H1 (cell line): ENCODE measurements at places on chromosomes 5 and 9.

DNA sequence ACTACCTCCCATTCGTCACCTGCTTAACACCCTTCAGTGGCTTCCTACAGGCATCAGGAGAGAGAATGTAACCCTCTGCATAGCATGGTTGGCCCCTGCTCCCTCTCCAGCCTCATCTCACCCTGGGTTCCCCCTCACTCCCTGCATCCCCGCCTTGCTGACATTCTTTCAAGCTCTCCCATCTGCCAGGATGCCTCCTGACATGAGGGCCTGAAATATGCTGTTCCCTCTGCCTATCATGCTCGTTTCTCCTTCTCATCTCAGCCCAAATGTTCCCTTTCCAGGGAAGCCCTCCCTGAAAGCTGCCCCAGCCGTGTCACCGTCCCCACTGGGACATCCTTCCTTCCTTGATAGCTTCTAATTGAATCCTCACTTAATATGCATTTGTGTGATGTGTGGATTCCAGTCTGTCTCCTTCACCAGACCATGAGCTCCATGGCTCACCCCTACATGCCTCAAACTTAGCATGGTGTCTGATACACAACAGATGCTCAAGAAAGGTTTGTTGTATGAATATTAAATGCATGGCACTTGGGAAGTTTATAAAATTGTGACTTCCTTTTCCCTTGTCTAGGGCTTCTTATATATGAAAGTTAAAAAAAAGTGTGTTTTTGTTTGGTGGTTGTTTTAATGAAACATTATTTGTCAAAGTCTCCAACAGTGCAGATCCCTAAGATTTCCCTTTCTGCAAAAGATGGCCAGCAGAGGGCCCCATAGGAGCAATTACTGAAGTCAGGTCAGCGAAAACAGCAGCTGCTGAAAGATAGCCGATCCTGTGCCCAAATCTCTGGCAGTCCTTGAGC, 7.3 kb upstream of the C5orf58 start:
- peak; percentile 84 for DNase-seq

DNA sequence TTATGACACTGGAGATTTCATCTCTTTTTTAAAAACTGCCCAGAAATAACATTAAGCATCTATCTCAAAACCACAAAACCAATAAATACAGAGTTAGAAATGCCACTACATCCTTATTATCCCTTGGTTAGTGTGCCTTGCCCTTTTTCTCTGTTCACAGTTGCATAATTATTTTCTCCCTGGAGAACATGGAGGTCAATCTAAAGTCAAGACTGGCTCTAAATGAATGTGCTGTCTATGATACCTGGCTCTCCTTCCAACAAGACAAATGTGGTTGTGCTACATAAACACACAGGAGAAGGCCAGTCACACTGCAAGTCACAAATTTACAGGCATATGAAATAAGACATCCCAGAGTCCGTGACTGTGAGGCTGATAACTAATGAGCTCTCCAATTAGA, 2.8 kb downstream of the FBN2 start:
- no peak for DNase-seq

DNA sequence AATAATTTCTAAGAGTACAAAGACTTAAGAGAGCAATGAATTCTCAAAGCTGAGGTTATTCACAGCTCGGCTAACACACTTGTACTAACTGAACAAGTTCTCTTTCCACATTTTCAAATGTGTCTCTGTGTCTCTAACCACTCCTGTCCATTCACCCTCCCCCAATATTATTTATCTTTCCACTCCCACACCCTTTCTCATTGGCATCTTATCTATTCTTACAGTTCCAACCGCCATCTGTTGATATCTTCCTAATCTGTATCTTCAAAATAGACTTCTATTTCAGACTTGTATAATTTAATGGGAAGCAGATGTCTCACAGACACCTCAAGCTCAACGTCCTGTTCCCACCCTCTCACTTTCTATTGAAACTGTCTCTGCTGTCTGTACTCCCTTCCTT, 205.9 kb downstream of the ANXA1 start:
- no peak for DNase-seq

GRCh38 chr9:113266174-113266573, 9.2 kb downstream of the CDC26 start:
- DNase-seq: no peak

- no peak for DNase-seq
These were observed 36.2 kb upstream of the SMARCA2 start for GRCh38 chr9:1978941-1979340.

DNA sequence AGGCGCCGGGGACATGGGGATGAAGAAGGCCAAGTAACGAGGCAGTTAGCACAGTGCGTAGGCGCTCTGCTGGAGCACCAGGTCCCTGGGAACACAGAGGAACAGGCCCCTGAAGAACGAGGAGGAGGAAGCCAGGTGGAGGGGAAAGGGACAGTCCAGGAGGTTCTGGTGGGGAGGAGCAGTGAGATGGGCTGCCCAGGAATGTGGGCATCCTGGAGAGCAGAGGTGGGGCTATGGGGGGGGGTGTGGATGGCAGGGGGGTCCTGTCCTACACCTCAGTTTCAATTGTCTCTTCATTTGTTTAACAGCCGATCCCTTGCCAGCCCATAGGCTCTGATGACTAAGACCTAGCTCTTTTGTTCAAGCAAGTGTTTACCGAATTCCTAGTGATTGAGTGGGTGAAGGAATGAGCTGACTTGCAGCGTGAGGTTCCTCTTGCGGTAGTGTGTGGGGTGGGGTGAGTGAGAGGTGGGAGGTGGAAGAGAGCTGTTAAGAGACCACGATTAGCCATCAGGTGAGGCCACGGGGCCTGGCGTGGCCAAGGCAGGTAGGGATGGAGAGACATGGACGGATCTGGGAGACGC, 8.4 kb upstream of the PHYHD1 start:
- peak; percentile 38 for DNase-seq

- no peak for DNase-seq
These were observed 14.6 kb upstream of the RNU6ATAC start for GRCh38 chr9:134178768-134179551.

- DNase-seq: no peak
These were observed 4.7 kb downstream of the GADD45G start for GRCh38 chr9:89609426-89610006.

GRCh38 chr5:71586052-71586940, 844 bp upstream of the MCCC2 start:
- peak; percentile 7 for DNase-seq

GRCh38 chr9:75085640-75086039, 2.3 kb downstream of the NMRK1 start:
- DNase-seq: no peak

DNA sequence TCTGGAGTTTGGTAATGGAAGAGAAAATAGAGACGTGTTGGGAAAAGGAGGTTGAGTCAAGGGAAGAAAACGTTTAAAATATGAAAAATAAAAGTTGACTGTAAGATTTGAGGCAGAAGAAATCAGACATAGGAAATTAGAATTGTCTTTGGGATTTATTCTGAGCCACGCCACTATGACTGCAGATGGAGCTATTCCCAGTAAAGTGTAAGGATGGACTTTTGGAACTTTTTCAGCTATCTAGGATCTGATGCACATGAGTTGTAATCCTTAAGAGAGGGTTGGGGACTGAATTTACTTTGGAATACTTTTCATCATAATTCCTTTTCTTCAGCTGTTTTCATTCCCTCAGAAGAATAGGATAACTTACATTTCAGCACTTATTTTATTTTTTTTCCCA, 336.7 kb downstream of the FAM170A start:
- DNase-seq: no peak

- no peak for DNase-seq
These were observed 273.2 kb downstream of the SAXO1 start for GRCh38 chr9:18759827-18760226.

DNA sequence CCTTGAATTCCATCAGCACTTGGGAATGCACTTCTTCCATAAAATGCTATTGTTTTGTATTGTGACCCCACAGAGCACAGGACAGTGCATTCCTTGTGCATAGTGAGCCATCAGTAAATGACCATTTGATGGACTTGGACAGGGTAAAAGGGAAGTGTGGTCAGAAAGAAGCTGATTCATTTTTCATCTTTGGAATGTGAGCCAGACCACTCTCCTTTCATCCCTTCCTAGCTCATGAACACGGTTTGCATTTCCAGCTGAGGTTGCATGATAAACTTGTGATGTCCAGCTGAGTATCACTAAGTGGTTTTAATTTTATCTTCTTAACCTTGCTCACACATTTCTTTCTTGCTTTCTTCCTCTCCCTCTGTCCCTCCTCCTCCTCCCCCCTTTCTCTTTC, 101.3 kb downstream of the NUDT12 start:
- DNase-seq: no peak
